Nucleus accumbens (tissue), 56 donors: ENCODE measurements at places on chromosomes 16 and 17.

DNA sequence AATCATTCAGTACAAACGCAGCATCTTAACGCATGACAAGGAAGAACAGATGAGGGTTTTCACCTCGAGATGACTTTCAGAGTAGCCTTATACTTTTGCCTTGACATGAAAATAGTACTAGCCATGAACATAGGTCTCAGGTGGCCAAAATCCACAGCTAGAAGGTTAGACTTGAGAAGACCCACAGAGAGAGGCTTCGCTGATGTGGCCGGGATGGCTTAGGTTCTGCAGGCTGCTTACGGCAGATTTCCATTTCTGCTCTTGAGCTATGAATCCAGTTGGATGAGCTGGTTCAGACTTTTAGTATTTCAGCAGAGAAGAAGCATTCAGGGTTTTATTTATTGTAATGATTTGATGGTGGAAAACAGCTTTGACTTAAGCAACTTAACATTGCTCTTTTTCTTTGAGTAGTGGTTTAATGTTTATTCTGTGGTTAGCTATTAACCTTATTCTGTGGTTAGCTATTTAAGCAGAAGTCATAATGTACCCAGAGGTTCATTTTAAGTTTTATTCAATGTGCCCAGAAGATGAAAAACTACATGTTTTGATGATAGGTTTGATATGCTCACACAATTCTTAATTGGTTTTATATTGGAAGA, 7.6 kb downstream of the KRT24 start:
- no peak for DNase-seq

GRCh38 chr17:63701456-63701820, 1.5 kb upstream of the LIMD2 start:
- no peak for DNase-seq

DNA sequence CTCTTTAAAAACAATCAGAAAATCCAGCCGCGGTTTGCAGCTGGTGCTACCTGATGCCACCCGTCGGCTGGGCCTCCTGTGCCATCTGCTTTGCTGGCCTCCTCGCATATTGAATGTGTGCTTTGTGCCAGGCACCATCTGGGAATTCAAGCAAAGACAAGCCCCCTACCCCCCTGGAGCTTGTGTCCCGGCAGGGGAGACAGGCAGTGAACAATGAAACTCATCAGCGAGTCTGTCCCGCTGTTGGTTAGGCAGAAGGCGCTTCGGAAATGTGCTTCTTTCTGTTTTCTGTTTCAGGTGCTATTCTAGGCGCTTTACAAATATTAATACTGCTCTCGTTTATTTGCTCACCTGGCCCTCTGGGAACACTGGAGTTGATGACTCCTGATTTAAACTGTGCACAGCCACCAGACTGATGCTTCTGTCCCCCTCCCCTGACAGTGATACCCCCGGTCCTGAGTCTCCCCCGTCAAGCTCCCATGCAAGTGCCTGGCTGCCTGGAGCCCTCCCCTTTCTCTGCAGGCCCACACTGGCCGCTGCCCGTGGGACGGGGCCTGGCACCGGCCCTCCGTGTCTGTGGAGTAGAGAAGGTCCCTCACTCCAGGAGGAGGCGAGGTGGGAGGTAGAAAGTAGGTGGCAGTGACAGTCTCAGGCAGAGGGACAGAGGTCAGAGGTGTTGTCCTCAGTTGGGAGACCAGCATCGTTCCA, 126.1 kb upstream of the PLCG2 start:
- no peak for DNase-seq

GRCh38 chr16:55899857-55900256, 24.7 kb upstream of the CES5A start:
- DNase-seq: no peak
